ENCODE measurements at places on chromosomes 4 and X.

- no peak for DNase-seq
Observed at GRCh38 chr4:23062188-23062587, 369.5 kb downstream of the GBA3 start.

- no peak for DNase-seq
Observed at GRCh38 chrX:74346088-74346487, 42.1 kb downstream of the ZCCHC13 start.

GRCh38 chr4:48661391-48661790 lies 118.7 kb downstream of the FRYL start:
- DNase-seq: no peak

GRCh38 chr4:94856030-94856429 lies 98.3 kb downstream of the BMPR1B start:
- DNase-seq: no peak

DNA sequence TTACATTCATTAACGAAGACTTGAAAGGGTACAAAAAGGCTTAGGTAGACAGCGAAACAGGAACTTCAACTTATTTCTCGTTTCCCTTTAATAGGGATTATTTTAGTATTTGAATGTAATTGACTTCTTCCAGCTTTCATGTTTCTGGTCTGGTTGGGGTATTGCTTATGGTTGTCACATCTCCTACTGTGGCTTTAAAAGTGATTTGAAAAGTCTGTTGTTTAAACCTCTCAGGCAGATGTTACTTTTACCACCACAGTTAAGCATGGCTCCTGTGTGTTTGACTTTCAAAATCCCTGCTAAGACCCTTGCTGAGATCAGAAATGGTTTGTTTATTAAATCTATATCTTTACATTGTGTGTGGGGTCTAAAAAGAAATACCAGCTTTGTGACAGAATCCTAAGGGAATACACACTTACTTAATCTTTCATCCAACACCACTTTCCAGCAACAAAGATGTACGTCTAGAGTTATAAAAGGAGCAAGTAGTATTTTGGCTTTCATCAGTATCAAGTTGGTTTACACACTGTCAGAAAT lies 661.2 kb downstream of the FAT4 start:
- no peak for DNase-seq

- no peak for DNase-seq
Observed at GRCh38 chrX:129516402-129516801, 6.9 kb downstream of the SMARCA1 start.

GRCh38 chr4:151045907-151046306 lies 30.8 kb upstream of the LRBA start:
- DNase-seq: no peak

DNA sequence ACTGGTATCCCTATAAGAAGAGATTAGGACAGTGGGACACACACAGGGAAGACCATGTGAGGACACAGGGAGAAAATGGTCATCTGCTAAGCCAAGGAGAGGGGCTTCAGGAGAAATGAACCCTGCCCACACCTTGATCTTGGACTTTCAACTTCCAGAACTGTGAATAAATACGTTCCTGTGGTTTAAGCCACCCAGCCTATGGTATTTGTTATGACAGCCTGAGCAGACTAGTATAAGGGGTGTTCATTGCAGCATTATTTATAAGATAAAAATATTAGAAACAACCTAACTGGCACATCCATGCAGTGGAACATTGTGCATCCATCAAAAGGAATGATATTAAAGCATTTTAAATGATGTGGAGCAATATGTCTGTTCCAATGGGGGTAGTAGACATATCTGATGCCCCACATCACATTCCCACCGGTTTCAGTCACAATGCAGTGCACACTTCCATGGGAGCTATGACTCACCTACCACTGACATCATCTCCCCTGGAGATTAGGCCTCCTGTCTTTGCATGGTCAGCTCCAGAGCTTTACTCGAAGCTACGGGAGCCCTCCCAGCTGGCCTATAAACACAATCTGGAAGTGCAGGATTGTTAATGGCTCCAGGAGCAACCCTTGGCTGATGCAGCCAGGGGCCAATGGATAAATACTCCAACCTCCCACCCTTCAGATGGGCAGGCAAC lies 38.9 kb upstream of the MAMLD1 start:
- no peak for DNase-seq

GRCh38 chr4:7003176-7003878 lies 39.8 kb upstream of the TADA2B start:
- DNase-seq: no peak

DNA sequence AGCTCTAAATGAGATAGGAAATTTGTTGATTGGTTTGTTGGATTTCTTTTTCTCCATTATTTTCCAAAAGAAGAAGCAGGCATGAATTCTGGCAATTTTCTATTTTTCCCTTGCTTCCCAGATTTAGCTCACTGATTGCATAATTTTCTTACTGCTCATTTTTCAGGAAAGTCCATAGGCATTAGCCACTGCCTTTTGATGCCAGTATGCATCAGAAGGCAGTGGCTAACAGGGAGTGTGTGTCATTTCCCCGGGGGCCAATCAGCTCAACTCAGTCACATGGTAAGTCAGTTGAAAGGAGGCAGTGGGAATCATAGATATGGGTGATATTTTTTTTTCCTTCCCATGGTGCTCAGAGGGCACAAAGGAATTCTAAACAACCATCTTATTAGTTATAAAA lies 156.7 kb downstream of the TRIML1 start:
- DNase-seq: no peak

DNA sequence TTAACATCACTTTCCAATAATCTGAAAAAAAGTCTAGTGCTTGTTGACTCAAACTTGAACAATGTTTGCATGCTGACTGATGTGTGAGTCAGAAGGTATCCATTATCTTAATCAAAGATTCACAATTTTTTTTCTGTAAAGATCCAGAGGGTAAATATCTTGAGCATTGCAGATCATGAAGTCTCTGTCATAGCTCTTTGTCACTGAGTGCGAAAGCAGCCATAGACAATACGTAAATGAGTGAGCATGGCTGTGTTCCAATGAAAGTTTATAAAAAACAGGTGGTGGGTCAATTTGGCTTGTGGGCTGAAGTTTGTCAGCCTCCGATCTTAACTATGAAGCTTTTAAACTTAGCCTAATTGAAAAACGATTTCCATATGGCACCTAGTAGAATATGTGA lies 37.7 kb downstream of the NHS start:
- no peak for DNase-seq

GRCh38 chr4:71992571-71993312 lies 39.1 kb upstream of the NPFFR2 start:
- no peak for DNase-seq

- no peak for DNase-seq
Observed at GRCh38 chr4:137384476-137384875, 147.8 kb downstream of the PCDH18 start.

DNA sequence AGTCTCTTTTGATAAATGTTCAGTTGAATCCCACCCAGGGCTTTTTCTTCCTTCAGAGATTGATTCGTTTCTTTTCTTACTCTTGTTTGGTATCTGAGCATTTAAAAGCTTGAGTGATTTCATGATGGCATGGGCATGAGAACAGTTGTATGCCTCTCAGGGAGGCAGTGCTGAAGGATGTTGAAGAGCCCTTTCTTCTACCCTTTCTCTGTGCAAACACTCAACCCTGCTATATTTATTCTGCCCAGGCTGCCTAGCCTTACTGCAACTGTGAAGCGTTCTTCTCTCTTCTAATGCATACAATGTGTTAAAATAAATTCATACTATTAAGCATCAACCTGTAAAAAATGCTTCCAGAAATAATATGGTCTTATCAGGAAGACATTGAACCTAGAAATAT lies 367.6 kb upstream of the LCORL start:
- DNase-seq: no peak

DNA sequence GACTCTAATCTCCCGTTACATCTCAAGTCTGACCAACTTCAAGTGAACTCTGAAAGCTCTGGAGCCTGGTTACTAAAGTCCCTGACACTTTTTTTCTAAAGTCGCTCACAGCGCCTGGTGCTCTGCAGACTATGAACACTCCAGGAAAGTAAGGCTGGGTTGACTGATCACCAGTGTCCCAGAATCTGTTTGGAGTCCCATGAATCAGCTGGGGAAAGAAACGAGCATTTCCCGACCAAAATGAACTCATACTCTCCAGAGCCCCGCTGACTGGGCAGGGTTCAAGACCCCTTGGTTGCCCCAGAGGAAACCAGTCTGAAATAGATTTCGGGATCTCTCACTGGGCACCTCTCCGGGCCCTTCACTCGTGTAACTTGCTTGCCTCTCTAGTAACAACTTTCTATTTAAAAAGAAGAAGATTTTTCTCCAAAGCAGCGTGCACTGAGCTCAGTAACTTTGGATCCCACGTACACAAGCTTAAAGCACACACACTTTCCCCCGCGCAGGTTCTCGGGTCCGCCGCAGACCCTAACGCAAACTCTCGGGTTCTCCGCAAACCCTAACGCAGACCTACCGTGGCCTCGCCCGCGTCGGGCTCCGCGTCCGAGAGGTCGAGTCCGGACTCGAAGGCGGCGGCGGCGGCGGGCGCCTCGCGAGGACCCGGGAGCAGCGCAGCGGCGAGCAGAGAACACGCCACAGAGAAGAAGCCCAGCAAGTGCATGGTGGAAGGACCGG lies 964 bp downstream of the VEGFC start:
- DNase-seq: no peak

- no peak for DNase-seq
Observed at GRCh38 chr4:123121241-123121907, 199.0 kb upstream of the NUDT6 start.

DNA sequence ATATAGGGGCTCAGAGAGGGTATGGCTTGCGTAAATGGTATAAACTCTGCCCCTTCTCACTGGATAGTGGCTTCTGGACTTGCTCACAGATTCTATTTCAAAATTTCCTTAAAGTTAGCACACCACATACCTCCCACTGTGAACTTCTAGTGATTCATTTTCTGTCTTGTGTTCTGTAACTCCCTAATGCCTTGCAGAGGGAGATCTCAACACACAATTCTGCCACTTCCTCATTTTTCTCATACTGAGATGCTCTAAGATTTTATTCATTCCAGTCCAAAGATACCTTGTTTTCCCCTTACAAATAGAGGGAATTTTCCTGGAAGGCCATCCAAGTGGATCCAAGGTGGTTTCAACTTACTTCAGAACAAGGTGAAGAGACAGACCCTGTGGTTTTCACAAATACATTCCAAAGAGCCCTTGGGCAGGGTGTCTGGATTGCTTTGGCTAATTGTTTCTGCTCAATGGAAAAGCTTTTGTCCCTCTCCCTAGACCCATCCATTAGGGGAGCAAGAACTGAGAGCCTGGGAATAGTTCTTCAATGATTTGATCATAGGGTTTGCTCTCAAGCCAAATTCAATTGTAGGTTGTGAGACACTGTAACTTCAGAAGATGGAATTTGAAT lies 52.1 kb upstream of the CAPN6 start:
- DNase-seq: no peak

DNA sequence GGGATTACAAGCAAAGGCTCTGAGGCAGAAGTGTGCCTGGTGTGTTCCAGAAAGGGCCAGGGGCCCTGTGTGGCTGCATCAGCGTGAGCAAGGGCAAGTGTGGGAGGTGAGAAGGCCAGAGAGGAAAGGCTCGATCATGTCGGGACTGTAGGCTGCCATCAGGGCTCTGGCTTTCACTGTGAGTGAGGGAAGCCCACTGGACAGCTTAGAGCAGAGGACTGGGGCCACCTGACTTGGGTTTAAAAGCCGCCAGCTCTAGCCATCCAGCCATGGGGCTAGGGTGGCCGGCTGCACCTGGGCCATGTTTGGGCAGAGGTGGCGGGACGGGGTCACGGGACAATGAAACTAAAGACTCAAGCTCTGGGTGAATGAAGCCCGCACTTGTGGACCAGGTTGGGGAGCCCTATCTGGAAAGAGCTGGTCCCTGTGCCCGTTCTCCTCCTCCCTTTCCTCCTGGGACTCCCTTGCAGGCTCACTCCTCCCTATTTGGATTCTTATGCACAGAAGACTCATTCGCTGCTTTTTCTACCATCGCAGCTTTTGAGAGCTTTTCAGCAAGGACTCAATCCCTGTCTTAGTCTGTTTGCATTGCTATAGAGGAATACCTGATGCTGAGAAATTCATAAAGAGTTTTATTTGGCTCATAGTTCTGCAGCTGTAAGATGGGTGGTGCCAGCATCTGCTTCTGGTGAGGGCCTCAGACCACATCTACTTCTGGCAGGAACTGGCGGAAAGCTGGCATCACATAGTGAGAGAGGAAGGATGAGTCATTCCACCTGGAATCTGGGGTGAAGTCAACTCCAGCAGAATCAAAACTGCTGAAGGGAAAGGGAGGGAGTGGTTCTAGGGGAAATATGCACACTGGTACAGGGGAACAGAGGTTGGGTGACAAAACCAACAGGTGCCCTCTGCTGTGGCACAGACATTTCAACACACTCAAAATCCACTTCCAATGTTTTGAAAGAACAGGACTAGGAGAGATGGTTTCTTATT lies 15.3 kb downstream of the CTAG1B start:
- DNase-seq: no peak

- no peak for DNase-seq
Observed at GRCh38 chrX:136742721-136743379, 37.9 kb downstream of the ARHGEF6 start.

GRCh38 chr4:30341731-30342130 lies 378.4 kb upstream of the PCDH7 start:
- no peak for DNase-seq

- no peak for DNase-seq
Observed at GRCh38 chr4:184382189-184382846, 92.0 kb downstream of the IRF2 start.

GRCh38 chr4:87622303-87622702 lies 14.0 kb downstream of the DSPP start:
- DNase-seq: no peak

DNA sequence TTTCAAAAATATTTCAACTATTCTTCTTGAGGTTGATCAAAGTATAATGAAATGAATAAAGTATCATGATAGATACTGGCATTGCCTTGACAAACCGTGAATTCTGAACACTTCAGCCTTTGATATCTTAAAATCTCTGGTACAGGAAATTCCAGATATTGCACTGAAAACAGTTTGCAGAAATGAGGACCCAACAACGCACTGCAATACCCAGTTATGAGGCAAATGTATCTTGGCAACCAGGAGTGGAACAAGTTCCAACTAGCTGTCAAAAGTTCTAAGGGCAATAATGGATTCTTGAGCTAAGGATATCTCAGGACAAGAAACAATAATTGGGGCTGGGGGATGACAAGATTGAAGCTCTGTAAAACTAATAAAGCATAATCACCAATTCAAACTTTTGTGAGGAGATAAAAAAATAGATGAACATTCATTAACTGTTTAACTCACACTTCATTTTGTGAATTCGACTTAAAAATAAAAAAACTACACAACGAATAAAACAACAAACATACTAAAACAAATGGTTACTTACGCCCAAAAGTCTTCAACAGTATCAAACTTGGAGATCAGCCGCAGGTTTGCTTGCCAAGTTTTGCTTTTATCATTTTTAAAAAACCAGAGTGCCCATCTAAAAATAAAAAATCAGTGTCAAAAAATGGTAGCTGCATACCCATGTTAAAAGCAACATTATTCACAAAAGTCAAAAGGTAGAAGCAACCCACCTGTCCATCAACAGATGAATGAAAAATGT lies 38.1 kb downstream of the EIF4E start:
- DNase-seq: no peak

DNA sequence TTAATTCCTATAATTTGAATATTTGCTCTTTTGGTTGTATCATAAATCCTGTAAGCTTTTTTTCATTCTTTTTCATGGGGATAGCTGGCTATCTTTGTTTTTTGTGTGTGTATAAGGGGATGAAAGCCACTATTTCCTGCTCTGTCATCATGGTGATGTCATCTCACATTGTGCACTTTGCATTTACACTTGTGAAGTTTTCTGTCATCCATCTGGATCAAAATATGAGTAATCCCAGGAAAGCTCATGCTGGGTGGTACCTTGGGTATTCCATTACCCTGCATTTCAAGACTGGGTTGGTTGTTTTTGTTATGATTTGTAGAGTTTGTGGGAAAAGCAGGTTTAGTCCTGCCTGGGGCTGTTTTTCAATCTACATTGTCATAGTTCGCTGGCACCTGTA lies 367.3 kb downstream of the CHIC1 start:
- DNase-seq: no peak
